ENCODE measurements at places on chromosomes 2 and 18.

DNA sequence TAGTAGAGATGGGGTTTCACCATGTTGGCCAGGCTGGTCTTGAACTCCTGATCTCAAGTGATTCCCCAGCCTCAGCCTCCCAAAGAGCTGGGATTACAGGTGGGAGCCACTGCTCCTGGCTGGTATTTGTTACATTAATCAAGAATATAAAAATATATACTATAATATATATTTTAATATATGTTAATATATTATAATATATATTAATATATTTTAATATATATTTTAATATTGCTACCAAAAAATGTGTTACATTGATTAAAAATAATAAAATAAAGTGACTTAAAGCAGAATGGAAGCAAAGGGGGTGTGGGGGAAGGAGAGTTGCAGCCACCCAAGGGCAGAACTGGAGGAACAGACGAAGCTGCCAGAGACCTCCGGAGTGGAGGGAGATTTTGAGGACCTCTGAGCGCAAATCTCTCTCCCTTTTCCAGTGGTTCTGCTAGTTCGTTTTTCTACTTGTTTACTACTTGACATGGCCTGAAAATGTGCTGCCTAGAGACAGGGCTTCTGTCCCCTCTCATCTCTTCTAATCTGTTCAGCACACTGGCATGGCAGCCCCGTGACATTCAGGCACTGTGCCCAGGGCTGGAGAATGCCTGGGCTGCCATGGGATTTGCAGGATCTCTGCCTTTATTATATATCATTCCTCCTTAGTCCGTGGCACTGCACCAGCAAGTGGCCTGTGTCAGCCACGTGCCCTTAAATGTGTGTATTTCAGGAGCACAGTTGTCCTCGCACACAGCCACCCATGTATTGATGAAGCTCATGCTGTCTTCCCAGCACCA is 47.9 kb upstream of the RAB12 start:
- no peak for DNase-seq

- no peak for DNase-seq
Observed at GRCh38 chr2:104952976-104953375, 84.9 kb upstream of the MRPS9 start.

- DNase-seq = no peak
Observed at GRCh38 chr2:85400023-85400422, 10.1 kb downstream of the CAPG start.

DNA sequence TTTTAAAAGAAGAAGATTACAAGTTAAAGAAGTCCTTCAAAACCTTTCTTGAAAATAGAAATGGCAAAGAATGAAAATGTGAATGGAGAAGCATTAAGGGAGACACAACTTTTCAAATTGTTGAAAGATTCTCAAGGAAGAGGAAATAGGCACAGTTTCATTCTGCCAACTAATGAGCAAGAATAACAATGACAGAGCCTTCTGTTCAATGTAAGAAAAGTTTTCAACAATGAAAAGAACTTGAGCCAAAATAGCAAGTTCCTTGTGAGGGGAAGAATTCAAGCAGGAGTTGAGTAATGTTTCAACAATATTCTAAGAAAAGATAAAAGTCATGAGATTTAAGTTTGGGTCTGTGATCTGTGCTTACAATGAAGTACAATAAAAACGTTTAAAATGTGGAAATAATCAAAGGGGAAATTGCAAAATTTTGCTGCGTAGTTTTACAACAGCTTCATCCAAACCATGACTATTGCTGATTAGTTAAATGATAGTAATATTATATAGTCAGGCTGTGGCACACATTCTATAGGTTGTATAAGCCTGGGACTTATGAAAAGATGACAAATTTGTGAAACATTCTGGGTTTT is 122.6 kb downstream of the METTL4 start:
- no peak for DNase-seq

DNA sequence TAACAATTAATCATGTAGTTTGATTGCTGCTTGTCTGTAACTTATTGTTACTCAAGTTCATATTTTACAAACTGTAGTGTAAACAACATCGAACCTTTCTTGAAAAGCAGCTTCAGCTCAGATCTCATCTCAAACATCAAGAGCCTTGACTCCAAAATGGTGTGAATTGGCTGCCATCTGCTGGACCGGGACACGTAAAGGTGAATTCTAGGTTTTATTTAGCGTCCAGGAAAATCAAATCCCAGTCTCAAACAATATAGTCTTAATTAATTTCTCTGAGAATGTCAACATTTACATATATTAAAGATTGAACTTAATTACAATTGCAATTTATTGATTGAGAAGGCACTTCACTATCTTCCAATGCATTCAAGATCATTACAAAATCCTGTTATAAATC is 453.0 kb downstream of the GALR1 start:
- peak; percentile 71 for DNase-seq

DNA sequence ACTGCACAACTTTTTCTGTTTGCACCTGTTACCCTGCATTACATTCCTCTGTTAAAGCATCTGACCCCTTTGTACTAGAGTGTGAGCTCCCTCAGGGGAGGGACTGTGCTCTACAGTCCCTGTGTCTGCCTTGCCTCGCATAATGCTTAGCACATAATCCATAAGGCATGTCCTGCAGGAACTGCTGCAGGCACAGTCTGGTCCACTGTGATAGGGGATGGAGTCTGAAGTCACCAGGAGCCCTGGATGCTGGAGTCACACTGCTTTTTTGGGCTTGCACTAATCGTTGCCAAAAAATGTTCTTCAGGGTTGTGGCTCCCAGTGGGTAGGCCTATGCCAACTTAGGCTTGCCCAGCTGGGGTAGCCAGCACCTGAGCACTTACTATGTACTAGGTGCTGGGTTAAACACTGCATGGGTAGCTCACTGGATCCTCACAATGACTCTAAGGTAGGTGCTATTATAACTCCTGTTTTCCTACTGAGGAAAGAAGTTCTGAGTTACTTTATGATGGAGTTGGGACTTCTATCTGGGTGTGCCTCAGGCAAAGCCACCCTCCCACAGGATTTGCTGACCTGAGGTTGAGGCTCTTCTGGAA is 33.3 kb downstream of the COPS7B start:
- DNase-seq = no peak

GRCh38 chr2:157864857-157865430 is 11.2 kb downstream of the ACVR1 start:
- DNase-seq = no peak

DNA sequence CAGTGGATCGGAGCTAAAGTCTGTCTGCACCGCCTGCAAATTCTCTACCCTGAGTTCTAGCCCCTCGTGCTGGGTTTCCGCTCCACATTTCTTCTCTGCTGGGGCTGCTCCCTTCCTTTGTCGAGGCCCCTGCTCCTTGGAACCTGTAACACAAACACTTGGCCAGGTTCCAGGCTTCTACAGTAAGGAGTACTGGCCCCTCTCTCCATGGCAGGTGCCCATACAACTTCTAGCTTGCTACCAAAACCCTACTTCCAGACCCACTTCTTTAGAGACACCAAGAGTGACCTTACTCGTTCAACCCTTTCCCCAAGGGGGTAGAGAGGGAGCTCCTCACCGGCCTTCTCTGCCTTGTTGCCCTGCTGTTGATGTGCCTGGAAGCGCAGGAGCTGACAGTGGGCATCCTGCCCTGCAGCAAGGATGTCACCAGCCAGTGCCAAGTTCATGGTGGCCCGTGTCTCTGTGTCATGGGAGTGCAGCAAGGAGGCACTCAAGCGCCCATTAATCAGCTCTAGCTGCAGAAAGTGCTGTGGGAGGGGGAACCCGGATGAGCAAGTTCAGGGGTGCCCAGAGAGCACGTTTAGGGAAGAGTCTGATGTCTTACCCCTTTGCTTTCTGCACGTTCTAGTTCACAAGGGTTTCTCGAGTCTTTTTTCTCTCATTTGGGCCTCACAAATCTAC is 1.1 kb downstream of the PREB start:
- DNase-seq = no peak

- no peak for DNase-seq
Observed at GRCh38 chr2:26035090-26035743, 1.3 kb downstream of the RAB10 start.

DNA sequence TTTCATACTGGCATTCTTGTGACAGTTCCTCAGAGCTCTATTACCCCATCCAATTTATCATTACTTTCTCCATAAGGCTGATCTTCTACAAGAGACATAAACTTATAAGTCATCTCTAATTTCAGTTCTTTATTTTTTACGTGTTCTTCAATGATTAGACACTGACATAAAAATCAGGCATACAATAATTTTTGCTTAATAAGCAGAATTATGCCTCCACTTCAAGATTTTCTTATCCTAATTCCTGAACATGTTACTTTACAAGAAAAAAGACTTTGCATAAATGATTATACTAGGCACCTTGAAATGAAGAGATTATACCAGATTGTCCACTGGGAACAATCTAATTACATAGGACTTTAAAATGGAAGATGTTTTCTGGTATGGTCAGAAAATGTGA is 1304.5 kb upstream of the SLC39A10 start:
- no peak for DNase-seq

DNA sequence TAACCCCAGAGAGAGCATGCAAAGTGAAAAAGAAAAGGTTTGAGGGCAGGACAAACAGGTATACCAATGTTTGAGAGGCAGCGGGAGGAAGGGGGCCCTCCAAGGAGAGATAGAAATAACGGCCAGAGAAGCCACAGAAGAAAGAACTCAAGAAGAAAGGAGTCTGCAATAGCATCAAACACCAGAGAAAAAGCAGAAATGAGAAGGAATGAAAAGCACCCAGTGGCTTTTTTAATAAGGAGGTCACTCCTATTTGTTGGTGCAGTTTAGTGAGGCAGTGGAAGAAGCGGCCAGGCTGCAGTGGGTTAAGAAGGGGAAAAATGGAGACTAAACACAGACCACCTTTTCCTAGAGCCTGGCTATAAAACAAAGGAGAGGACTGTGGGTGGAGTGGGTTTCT is 177.2 kb downstream of the THADA start:
- no peak for DNase-seq

GRCh38 chr18:24054130-24054529 is 39.6 kb downstream of the TTC39C start:
- no peak for DNase-seq

DNA sequence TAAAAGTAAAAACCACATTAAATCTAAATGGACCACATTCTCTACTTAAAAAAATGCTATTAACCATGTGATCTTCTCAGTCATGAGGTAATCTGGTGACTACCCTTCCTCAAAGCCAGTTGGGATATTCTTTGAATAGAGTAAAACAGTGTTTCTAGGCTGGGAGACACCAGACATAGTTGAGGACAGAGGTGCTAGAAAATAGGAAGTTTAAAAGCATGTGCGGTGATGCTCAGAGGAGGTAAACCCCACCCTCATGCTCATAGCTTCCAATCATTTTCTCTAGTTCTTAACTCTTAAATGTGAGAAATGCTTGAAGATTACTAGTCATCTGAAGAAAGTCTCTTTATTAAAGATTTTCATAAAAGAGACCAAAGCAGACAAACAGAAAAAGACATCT is 30.7 kb upstream of the ELAC1 start:
- no peak for DNase-seq

GRCh38 chr2:175599966-175600831 is 401.9 kb downstream of the LNPK start:
- DNase-seq = no peak
